Activated naive CD8-positive, alpha-beta T cell treated with anti-CD3 and anti-CD28 coated beads, Interleukin-2, amount 10 ng/mL, durations not matched to agents 7 days and 5 days (primary cell): ENCODE measurements at places on chromosomes 3 and 15. TPM values are rescaled to one million over a fixed set of nuclear protein-coding genes. Genes with fewer than 3 reads are reported as not detected.

DNA sequence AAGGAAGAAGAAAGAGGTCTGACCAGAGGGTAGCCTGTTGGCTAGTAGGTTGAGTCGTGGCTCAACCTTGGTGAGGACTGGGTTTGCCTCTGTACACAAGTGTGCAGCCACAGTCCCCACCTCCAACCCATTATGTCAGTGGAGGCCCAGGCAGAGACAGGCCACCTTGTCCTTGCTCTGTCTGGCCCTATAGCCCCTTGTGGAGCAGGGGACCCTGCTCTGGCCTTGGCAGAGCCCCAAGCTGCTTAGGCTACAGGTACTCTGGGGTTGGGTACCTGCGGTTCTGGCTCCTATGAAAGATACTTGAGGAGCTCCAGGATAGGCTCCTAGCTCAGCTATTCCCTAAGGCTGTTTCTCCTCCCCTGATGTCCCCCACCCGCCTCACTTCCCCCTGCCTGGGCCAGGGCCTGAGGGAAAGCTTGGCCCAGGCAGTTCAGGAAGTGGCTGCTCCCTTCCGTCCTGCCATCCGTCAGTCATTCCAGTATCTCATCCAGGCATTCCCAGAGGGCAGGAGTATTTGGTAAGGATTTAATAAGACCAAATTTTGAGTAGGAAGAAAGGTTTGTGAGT, 44.0 kb downstream of the FGD5 start:
- no peak overlapping the region for H3K4me3 ChIP-seq
- H3K36me3 ChIP-seq: no peaks in the 10 kb centered on the region
- H3K27ac ChIP-seq: no peak overlapping the region
- H3K4me1 ChIP-seq: no peaks in the 10 kb centered on the region
- peak; percentile 14 for DNase-seq

Gene NAALADL2
- not detected for total RNA-seq

DNA sequence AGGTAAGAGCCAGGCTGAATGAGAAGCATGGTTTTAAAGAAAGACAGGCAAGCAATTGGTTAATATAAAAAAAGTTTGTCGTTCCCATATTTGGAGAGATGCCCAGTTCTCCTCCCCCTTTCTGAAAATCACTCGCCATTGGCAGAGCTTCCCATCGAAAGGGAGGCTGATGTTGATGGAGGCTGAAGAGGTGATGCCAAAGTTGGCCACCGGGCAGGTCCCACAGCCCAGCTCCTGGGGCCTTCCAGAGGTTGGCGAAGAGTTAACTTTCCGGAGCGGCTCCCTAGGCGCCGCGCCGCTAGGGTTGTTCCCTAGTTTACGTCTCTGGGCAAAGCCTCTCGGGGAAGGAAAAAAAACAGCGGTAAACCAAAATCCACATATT, 793 bp downstream of the PCOLCE2 start:
- H3K4me1 ChIP-seq: peaks cover 5% of the 10 kb centered on the region
- DNase-seq: no peak
- H3K27me3 ChIP-seq: peaks cover 64% of the 10 kb centered on the region
- H3K36me3 ChIP-seq: no peaks in the 10 kb centered on the region
- no peak overlapping the region for H3K27ac ChIP-seq
- peak overlapping the region; percentile 65 for H3K4me3 ChIP-seq

Gene TRIP4
- 23.7 TPM for total RNA-seq

DNA sequence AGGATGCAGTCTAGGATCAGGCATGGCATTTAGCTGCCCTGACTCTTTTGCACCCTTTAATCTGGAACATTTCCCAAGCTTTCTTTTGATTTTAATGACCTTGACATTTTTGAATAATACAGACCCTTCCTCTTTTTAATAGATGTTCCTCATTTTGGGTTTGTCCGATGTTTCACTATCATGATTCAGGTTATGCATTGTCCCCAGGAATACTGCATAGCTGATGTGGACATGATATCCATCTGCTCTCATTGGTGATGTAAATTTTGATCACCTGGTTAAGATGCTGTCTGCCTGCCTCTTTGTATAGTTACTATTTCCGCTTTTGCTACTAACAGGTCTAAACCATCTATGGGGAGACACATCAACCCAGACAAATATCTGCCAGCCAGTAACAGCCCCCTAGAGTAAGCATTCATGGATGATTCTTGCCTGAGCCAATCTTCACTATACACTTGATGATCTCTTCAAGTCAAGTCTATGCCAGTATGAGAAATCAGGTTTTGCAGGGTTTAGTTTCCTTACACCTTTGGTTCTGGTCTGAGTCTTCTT, 50.6 kb upstream of the ULK4 start:
- DNase-seq: no peak
- H3K4me3 ChIP-seq: peak overlapping the region; percentile 86
- H3K4me1 ChIP-seq: peaks cover 29% of the 10 kb centered on the region
- H3K27ac ChIP-seq: peak overlapping the region; percentile 89
- no peaks in the 10 kb centered on the region for H3K27me3 ChIP-seq

- no peak overlapping the region for H3K4me3 ChIP-seq
- no peaks in the 10 kb centered on the region for H3K27me3 ChIP-seq
- H3K4me1 ChIP-seq: no peaks in the 10 kb centered on the region
- no peaks in the 10 kb centered on the region for H3K36me3 ChIP-seq
- no peak overlapping the region for H3K27ac ChIP-seq
- no peak for DNase-seq
Measured at GRCh38 chr3:35596335-35596995, 42.9 kb upstream of the ARPP21 start.

DNA sequence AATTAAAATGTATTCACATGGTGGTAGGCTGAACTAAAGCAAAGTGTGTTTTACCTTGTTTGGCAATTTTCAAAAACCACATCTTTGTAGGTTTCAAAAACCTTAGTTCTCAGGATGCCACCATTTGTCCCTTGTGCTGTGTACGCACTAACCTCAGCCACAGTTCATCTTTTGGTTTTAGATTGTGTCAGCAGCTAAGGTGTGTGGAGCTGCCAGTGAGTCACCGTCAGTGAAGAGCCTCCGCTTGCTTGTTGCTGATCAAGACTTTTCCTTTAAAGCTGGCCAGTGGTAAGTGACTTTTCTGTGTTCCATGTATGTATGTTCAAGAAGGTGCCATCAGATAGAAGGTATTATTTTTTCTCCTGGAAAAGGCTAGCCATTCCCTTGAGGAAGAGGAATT, 21.1 kb downstream of the OXNAD1 start:
- H3K27ac ChIP-seq: peak overlapping the region; percentile 97
- H3K36me3 ChIP-seq: peaks cover 65% of the 10 kb centered on the region
- DNase-seq: peak; percentile 56
- H3K27me3 ChIP-seq: no peaks in the 10 kb centered on the region
- H3K4me1 ChIP-seq: peaks cover 41% of the 10 kb centered on the region
- peak overlapping the region; percentile 97 for H3K4me3 ChIP-seq

DNA sequence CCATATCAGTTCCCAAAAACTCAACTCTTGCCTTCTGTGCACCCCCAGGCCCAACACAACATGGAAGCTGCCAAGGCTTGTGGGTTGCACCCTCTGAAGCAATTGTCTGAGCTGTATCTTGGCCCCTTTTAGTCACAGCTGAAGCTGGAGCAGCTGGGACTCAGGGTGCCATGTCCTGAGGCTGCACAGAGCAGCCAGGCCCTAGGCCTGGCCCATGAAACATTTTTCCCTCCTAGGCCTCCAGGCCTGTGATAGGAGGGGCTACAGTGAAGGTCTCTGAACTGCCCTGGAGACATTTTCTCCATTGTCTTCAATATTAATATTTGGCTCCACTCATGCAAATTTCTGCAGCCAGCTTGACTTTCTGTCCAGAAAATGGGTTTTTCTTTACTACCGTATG, 8.1 kb upstream of the MYLK start:
- H3K27me3 ChIP-seq: peaks cover 31% of the 10 kb centered on the region
- no peak for DNase-seq
- H3K4me1 ChIP-seq: no peaks in the 10 kb centered on the region
- no peak overlapping the region for H3K27ac ChIP-seq
